ENCODE measurements at places on chromosomes 6 and 20.

DNA sequence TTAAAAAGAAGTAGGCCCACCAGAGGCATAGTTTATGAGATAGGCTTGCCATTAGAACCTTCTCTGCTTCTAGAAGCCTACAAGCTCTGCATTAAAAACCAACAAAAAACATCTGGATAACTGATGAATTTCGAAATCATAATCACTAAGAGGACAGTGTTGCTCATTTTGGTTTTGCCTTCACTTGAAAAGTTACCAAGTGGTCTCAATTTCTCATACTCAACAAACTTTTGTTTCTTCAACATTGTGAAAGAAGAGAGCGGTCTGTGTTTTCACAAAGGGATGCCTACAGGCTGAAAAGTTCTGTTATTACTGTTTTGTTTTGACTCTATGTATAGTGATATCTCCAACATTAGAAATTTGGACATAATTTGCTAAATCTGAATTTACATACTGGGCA lies 98.9 kb downstream of the PDSS2 start:
- DNase-seq = no peak

GRCh38 chr20:841568-842546 lies 8.3 kb downstream of the FAM110A start:
- DNase-seq = no peak

DNA sequence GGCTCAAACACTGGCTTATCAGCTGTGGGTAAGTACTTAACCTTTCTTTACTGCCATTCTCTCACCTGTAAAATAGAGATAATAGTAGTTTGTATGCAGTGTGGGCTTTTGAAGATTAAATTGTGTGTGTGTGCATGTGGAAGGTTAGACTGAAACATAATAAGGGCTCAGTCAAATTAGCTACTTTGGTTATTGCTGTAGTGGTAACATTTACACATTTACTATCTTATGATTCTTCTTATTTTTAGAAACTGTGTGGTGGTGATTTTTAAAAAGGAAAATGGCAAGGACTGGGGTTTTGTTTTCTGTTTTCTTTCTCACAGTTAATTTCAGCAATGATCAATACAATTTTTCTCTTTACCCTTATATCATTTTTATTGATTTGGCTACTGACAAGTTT lies 206.9 kb downstream of the NKAIN2 start:
- DNase-seq = no peak

DNA sequence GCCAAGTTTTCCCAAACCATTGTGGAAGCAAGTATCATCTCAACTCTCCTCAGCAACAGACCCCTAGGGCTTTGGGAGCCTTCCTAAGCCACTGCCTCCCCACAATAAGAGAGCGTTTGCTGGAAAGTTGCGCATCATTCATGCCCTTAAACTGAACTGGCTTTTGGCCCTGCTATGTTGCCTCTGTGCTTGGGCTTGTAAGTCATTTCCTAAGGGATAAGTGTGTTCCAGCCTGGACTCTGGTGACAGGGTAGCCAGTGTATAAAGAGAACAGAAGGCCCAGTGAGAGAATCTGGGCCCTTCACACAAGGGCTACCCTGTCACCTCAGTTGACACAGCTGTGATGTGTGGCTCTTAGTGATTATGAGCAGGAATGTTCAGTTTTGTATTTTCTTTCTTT lies 77.8 kb downstream of the COL9A1 start:
- no peak for DNase-seq

DNA sequence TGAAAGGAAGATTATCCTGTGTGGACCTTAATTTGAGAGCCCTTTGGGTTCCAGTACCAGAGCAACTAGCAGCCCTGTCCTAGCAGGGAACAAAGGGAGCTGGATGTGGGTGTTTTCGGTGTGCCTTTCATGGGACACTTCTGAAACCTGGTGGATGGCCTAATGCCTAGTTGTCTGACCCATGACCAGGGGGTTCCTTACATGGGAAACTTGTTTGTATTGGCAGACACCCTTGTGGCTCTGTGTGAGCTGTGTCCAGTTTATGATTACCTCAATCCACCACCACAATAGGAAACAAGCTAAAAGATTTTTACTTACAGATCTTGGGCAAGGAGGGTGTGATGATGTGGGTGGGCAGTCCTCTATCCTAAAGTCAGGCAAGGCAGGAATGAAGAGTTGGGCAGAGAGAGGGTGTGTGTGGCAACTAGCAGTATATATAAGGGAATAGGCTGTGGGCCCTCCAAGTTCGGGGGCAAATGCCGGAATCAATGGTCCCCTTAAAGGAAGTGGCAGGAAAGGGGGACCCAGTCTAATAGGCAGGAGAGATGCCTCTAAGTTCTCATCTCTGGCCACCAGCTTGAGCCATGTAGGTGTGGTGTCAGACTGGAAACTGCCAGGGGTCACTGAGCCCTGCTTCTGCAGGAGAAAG lies 264.6 kb downstream of the QKI start:
- no peak for DNase-seq

DNA sequence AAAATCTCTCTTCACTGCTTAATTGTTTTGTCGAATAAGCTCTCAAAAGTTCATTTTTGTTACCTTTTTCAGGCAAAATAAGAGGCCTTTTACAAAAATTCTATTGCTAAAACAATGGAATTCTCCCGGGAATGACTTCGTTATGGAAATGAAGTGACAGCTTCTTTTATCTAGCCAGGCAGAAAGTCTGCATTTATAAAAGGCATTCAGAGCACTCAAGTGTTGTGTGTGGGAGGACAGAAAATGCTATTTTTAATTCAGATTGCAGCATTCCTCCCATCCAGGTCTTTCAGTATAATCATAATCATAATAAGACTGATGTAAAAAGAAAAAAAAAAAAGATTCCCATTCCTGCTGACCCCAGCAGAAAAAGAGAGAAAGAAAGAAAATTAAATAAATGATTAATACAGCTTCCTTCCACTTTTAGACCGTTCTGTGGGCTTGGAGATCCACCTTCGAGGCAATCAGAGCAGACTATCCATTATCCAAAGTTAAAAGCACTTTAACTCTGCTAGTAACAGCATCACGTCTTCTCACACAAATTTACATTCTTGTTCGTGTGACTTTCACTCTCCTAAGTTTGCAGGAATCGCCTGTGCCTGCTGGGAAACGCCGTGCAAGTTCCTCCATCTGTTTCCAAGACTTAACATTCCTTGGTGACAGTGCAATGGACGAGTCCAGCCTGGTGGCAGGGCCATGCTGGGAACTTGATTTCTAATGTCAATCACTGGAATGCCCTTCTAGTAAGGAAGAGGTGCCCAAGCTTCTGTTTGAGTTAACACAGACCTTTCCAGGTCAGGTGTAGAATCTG lies 258.8 kb downstream of the GMPR start:
- no peak for DNase-seq

- no peak for DNase-seq
Observed at GRCh38 chr6:25215881-25216280, 63.3 kb upstream of the CARMIL1 start.

- no peak for DNase-seq
Observed at GRCh38 chr20:58715801-58716475, 23.3 kb downstream of the NPEPL1 start.

Measured in stimulated activated CD4-positive, alpha-beta T cell treated with anti-CD3 and anti-CD28 coated beads, Interleukin-12 subunit alpha, Interleukin-12 subunit beta, amount 100 ng/mL, for 48 hours (primary cell).